CD4-positive, alpha-beta T cell (primary cell): ENCODE measurements at places on chromosomes 3 and 15.
A peak's percentile ranks its signal among the peaks of the same experiment; 100 is the strongest.

- DNase-seq: no peak
Observed at GRCh38 chr3:50534681-50535330, 31.4 kb upstream of the CACNA2D2 start.

DNA sequence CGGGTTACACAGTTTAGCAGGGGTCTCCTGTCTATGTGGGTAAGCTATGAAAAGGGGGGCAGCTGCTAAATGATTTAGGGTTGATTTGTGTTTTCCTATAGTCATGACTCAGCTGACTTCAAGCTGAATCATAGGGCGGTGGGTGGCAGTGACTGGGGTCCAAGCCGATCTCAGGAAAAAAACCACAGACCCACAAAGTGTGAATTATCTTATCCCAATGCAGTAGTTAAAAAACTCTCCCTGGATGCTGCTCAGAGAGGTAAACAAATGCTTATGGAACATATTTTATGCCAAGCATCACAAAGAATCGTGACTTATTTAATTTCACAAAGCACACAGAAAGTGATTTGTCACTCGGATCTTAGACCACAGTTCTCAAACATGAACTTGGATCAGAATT lies 18.4 kb upstream of the TOPAZ1 start:
- no peak for DNase-seq

- DNase-seq: no peak
Observed at GRCh38 chr3:94130690-94131089, 67.8 kb downstream of the NSUN3 start.

DNA sequence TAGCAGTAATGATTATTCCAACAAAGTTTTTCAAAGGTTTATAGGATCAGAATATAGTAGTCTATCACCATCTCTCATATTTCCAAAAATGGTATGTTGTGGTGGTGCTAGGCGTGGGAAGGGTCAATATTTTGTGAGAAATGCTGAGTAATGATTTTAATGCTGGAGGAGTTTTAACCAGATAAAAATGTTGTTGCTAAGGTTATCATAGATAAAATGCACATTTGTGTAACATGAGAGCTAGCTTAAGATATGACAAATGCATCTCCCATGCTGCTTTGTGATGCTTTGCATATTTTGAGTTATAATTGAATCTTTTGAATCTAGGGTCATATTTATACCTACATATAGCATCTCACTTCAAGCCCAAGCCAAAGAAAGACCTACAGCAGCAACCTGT lies 103.9 kb upstream of the ROBO1 start:
- no peak for DNase-seq

- peak; percentile 71 for DNase-seq
Observed at GRCh38 chr3:46276497-46277099, 34.3 kb downstream of the CCR3 start.

- no peak for DNase-seq
Observed at GRCh38 chr3:69819282-69819681, 80.0 kb downstream of the MITF start.

- no peak for DNase-seq
Observed at GRCh38 chr15:58203537-58203936, 65.4 kb downstream of the AQP9 start.

- no peak for DNase-seq
Observed at GRCh38 chr15:67927501-67928168, 87.8 kb upstream of the RNU6-1 start.

DNA sequence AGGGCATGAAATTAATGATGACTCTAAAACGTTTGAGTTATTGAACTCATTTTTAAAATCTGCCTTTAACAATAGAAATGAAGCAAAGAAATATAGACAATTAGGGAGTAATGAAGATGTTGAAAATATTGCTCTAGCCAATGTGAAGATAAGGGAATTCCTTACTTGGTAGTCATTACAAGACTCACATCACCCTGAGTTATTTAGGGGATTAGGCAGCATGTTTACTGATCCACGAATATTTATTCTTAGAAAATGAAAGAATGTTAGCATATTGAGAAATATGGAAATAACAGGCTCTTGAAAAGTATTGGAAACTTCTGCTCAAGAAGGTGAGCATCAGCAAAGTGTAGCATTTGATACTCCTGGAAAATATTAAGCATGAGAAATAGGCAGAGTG lies 398.1 kb upstream of the ARPP21 start:
- no peak for DNase-seq

- no peak for DNase-seq
Observed at GRCh38 chr15:63606308-63606707, 9.1 kb downstream of the FBXL22 start.

DNA sequence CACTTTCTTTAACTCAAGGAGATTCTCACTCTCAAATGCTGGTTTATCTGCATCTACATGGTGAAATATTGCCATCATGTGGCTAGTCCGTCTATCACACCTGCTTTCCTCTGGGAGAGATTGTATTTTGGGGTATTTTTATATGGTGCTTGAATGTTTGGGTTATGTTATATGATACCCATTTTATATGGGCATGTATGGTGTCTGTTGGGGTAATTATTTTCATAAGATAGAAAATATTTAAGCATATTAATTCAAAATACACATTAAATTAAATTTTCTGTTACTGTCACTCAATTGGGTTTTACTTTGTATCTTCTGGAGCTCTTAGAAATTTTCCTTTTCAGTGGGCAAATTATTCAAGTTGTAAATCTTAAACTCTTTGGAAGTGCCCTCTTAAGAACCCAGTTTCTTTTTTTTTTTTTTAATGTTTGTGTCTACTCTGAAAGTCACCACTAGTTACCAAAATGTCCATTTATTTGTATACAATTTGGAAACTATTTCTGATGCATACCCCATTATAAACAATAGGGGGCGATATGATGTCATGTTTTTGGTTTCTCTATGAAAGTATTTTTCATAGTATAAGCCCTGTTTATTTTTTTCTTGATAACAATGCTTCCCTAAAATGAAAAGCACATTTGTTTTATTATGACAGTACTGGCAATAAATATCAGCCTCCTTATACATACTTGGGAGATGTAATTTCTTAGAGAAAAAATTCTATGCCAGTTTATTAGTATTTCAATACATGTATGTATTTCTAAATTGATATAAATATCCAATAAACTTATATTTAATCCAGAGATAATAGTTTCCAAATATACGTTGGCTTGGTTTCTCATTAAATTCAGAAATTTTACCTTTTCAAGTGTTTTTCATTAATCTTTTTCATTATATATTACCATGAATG lies 36.1 kb upstream of the PLSCR5 start:
- no peak for DNase-seq

DNA sequence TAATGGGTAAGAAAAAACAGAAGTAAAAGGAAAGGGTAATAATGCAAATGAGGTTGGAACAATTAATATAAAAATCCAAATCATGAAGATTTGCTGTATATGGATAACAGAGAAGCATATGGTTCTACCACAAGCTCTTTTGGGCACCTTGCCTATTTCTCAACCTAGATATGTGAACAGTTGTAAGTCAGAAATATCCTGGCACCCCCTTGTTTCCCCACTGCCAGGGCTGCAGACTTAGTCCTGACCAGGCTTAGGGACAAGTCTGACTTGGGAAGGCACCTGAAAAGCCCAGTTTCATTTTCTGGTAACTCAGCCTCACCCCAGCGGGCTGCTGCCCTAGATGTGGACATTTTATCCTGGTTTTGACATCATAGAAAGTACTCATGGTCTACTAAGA lies 183.2 kb upstream of the STAC start:
- no peak for DNase-seq

GRCh38 chr3:68757157-68757556 lies 175.2 kb downstream of the TAFA4 start:
- no peak for DNase-seq

GRCh38 chr15:70869346-70869745 lies 15.4 kb upstream of the LARP6 start:
- no peak for DNase-seq

GRCh38 chr15:42742149-42742548 lies 5.2 kb upstream of the CDAN1 start:
- DNase-seq: no peak

DNA sequence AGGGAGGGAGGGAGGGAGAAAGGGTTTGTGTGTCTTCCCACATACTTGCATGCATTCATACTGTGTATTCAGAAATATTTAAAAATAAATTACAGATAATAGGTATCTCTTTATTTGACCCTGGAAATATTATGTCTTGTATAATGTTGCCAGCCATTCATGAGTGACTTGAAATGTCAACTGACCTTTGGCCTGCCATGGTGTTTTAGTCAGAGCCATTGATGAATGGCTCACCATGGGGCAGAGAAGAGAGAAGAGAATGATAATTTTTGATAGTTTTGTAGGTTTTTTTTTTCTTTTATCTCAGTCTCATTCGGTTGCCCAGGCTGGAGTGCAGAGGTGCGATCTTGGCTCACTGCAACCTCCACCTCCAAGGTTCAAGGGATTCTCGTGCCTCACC lies 121.2 kb downstream of the ATG7 start:
- DNase-seq: no peak

GRCh38 chr3:17724948-17725347 lies 17.5 kb downstream of the TBC1D5 start:
- no peak for DNase-seq

- DNase-seq: no peak
Observed at GRCh38 chr3:188926111-188926510, 245.7 kb upstream of the TPRG1 start.

GRCh38 chr3:47265725-47266428 lies 16.7 kb downstream of the KIF9 start:
- no peak for DNase-seq

DNA sequence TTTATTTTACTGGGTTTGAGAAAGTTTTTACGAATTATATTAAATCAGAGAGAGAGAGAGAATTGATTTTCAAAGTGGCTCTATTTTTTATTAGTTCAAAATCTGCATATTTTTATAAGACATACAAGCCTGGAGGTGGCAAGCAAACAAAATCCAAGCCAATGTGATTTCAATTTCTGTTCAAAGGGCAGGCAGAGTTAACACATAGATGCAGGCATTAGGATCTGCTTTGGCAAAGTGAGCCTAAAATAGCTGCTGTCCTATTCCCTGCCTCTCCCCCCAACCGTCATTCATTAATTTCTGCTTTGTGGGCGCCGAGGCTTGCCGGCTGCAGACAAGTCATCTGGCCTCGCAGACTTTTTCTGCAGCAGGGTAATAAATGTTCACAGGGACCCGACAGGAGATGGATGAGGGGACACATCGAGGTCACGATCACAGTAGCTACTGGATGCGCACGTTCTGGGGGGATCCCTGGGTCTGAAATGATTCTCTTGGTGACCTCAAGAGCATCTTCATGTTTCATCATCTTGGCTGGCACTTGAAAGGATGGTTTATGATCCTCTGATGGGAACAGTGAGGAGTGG lies 123.9 kb upstream of the SLC6A11 start:
- no peak for DNase-seq

- no peak for DNase-seq
Observed at GRCh38 chr3:117665296-117665695, 955.7 kb downstream of the TUSC7 start.

- DNase-seq: no peak
Observed at GRCh38 chr3:106281221-106281620, 412.4 kb upstream of the CBLB start.

DNA sequence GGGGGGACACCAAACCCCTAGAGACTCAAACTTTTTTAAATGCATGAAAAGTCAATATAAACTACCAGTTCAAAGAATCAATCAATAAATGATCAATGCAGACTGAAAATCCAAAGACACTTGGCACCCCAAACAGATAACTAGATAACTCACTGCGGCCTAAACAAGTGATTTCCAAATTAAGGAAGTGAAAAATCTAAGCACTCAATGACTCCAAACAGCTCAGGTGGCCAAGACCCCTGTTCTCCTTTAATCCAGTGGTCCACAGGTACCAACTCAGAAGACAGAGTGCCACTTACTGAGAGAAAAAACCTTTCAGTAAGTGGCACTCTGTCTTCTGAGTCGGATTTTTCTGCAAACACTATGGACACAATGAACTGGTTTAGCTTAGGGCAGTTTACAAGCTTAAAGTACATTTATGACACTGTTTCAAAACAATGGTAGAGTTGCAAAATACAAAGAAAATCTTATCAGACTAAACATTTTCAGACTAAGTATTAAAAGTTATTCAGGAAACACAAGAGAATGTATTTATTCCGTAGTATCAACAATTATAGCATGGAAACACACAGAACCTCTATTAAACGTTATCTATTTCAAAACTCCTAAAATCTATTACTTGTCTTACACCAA lies 4.7 kb downstream of the DLG1 start:
- no peak for DNase-seq

DNA sequence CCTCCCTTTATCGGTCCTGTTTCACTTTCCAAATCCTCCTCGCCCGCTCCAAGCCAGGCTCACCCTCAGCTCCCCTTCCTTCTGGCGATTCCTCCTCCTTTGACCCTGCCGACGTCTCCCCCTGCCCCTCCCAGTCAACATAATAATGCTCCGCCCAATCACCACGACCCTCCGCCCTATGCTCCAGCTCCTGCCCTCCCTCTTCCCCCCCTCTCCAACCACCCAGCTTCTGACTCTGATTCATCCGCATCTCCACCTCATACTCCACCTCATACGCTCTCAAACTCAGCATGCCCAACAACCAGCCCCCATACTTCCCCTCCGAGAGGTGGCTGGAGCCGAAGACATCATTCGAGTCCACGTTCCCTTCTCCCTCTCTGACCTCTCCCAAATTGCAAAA lies 7.1 kb upstream of the AADAC start:
- DNase-seq: no peak

- DNase-seq: no peak
Observed at GRCh38 chr3:51862886-51863285, 1.5 kb downstream of the IQCF2 start.

GRCh38 chr3:188978421-188979171 lies 193.2 kb upstream of the TPRG1 start:
- DNase-seq: no peak

GRCh38 chr3:32848215-32848614 lies 30.4 kb downstream of the TRIM71 start:
- DNase-seq: no peak

DNA sequence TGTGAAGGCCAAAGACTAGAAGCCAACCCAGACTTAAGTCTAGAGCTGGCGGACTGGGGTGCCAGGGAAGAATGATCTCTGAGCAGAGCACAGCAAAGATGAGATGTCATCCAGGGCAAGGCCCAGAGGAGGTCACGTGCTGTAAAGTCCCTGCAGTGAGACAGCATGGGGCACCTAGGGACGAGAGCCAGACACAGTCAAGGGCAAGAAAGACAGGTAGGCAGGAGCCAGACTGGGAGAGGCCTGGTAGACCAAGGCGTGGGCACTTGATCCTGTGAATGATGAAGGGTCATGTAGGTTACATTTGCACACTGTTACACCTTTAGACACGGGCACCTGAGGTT lies 379.7 kb upstream of the PROK2 start:
- no peak for DNase-seq
